ENCODE measurements at places on chromosomes 4 and X.

DNA sequence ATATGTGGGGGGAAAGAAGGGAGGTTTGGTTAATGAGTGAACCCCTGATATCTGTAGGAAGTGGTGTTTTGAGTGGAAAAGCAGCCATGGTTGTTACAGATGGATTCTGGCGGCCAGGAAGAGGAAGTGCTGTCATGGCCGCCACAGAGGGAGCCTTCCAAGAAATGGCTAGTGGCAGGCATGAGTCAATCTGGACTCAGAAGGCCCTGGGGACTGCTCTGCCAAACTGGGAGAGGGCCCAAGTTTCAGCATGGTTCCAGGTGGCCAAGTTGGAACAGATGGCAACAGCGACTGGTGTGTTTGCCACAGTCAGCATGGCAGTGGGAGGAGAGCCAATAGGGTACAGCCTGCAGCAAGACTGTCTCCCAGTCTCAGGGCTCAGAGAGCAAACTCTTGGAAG, 32.5 kb downstream of the ETDB start:
- DNase-seq, result peak; percentile 44

- no peak for DNase-seq
These were observed at the start of gene BEND4 for GRCh38 chr4:42152507-42153504. TSS of gene BEND4 (minus strand) at chr4:42152655. CDS start at chr4:42152143, 512 bp downstream.

DNA sequence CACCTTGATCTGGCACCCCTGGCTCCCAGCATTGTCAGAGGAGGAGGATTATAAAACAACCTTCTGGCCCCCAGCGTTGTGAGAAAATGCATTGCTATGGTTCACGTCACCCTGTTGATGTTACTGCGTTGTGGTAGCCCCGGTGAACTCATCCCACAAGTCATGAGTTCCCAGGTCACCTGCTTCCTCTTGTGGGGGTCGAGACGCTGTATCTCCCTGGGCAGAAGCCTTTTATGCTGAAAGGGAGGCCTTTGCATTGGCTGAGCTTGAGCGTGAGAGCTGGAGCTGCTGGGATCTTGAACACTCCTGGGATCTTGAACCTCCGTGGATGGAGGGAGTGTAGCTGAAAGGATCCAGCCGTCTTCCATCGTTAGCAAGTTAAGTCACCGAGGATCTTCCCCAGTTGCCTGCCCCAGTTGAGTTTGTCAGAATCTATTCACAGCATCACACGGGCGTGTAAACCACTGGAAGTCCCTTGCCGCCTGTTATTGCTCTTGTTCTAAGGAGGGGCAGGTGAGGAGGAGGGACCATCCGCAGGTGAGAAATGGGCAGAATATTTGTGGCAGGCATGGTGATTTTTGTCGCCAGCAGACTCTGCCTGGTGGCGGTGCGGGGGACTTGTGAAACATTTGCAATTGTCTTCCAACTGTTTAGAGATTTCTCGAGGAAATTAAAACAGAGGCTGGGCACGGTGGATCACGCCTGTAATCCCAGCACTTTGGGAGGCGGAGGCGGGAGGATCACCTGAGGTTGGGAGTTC, 299.9 kb downstream of the ASMT start:
- no peak for DNase-seq

GRCh38 chrX:14352511-14352910, 176.8 kb upstream of the GLRA2 start:
- no peak for DNase-seq

GRCh38 chr4:145230726-145231125, 50.3 kb upstream of the OTUD4 start:
- DNase-seq, result no peak

All from gastrocnemius medialis (tissue), 4 donors.